ENCODE measurements at places on chromosomes 5 and 9. TPM values are rescaled to one million over a fixed set of nuclear protein-coding genes. Genes with fewer than 3 reads are reported as not detected.

AIF1L gene
- 24.9 TPM for total RNA-seq

FCHO2 gene
- 52.4 TPM for total RNA-seq

PCDHB3 gene
- 13.6 TPM for total RNA-seq

ANKRD18A gene
- total RNA-seq, result 11.3 TPM

GMCL2 gene
- not detected for total RNA-seq

PDGFRB gene
- 28.6 TPM for total RNA-seq

SPINK4 gene
- not detected for total RNA-seq

PCDHA9 gene
- total RNA-seq, result 11.3 TPM

LHX2 gene
- total RNA-seq, result 8.3 TPM

CKMT2 gene
- 4.2 TPM for total RNA-seq

TRAF1 gene
- 2.8 TPM for total RNA-seq

LRRC26 gene
- not detected for total RNA-seq

CCL27 gene
- total RNA-seq, result 0.69 TPM

FAT2 gene
- total RNA-seq, result 7.2 TPM

PTGES gene
- total RNA-seq, result 9.5 TPM

CBY3 gene
- total RNA-seq, result 0.46 TPM

CANX gene
- total RNA-seq, result 474 TPM

SETX gene
- total RNA-seq, result 79.4 TPM

ATG10 gene
- total RNA-seq, result 10.6 TPM

SLC2A8 gene
- 16.4 TPM for total RNA-seq

NME5 gene
- total RNA-seq, result 22.4 TPM

SPINK14 gene
- total RNA-seq, result not detected

MAN1B1 gene
- total RNA-seq, result 44.8 TPM

ZDHHC12 gene
- total RNA-seq, result 4.4 TPM

C9orf153 gene
- 0.46 TPM for total RNA-seq

SLCO6A1 gene
- not detected for total RNA-seq
